ENCODE measurements at places on chromosomes 11 and 22.

DNA sequence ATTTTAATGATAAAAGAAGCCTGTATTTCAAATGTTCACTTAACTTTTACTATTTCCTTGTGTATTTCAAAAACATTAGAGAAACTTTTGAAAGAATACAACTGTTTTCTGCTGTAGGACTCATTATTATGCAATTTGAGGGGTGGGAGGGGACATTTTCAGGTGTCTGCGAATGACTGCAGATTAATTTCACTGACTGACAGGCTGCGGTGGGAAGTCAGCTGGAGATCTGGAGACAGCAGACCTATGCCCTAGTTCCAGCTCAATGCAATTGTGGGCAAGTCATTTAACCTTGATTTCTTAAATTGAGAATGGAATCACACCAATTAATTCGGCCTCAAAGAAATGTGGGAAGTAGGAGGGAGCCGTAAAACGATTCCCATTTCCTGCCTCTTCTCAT lies 128.7 kb downstream of the ARL14EP start:
- DNase-seq, result no peak

GRCh38 chr11:65574811-65575567 lies 864 bp upstream of the EHBP1L1 start:
- DNase-seq, result no peak

DNA sequence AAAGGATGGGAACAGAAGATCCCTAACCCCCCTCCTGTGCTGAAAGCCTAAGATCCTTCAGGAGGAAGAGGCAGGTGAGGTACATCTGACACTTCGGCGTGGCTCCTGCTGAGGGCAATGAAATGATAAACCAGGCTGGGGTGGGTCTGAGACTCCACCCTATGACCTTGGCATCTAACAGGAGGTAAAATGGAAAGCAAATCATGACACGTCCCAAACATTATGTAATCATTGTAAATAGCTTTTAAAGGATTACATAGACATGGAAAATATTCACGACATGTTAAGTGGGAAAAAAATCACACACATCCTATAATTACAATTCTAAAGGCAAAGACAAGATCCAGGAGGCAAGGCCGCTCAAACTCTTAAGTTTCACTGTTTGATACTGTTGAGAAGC lies 70.5 kb downstream of the LINC01488 start:
- no peak for DNase-seq

GRCh38 chr11:65792456-65792855 lies 5.6 kb downstream of the OVOL1 start:
- no peak for DNase-seq

DNA sequence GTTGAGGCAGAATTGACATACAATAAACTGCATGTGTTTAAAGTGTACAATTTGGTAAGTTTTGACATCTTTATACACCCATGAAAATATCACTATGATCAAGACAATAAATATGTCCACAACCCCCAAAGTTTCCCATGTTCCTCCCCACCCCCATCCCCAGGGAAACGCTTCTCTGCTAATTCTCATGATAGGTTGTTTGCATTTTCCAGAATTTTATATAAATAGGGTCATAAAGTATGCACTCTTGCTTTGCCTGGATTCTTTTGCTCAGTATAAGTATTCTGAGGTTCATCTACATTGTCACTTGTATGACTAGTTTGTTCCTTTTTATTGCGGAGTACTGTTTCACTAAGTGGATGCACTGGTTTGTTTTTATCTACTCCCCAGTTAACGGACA lies 35.6 kb downstream of the MYEOV start:
- no peak for DNase-seq

DNA sequence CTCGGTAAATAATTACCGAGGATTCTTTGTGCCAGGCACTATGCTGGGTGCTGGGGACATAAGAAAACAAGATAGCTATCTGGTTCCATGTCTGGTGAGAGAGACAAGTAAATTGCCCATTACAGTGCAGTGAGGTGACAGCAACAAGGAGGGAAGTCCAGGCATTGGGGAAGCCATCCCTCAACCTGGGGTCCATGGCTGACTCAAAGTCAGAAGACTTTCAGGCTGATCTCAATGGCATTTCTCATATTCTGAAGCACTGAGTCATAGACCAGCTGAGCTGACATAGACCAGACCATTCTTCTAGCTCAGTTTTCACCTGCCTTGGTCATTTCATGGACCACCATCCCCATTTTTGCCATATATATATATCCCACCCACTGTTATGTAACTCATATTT lies 158.8 kb downstream of the TTC17 start:
- DNase-seq, result no peak

- DNase-seq, result peak; percentile 81
These were observed 129.7 kb downstream of the TRIM44 start for GRCh38 chr11:35792148-35792845.
